Stimulated activated CD4-positive, alpha-beta T cell treated with anti-CD3 and anti-CD28 coated beads, Interleukin-12 subunit alpha, Interleukin-12 subunit beta, amount 100 ng/mL, for 24 hours (primary cell): ENCODE measurements at places on chromosomes 6 and 20.

DNA sequence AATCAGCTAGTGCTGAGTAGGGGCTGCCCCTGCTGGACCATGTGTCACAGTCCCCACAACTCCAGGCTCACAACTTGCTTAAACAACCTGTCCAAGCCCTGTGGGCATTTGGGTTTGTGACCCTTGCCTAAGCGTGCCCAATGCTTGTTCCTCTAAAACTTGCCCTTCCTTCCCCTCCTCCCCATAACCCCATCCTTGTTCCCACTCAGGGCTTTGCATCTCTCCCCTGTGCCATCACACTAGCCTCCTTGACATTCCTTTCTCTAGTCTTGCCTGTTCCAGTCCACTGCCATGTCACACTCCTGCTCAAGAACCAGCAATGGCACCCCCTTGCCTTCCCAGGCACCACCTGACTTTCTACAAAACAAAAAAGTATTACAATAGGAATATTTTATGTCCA, 2.3 kb upstream of the DLGAP4 start:
- DNase-seq, result no peak

DNA sequence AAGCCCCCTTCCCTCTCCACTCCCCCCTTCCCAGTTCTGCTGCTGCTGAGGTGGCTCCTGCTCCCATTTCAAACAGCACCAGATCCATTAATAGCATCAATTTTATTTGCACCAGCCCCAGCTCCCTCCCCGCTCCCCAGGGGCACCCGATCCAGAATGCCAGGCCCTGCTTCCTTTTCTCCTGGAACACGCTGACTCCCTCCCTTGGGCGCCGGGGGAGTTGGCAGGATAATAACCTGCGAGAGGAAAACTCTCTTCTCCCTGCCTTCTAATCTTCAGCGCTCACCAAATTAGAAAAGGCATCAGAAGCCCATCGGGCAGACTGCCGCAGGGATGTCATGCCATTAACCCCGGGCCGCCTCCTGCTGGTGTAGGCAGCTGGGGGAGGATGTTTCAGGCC, 77.8 kb downstream of the NCR2 start:
- no peak for DNase-seq

GRCh38 chr6:114064862-114065261, 93.9 kb upstream of the HDAC2 start:
- no peak for DNase-seq

DNA sequence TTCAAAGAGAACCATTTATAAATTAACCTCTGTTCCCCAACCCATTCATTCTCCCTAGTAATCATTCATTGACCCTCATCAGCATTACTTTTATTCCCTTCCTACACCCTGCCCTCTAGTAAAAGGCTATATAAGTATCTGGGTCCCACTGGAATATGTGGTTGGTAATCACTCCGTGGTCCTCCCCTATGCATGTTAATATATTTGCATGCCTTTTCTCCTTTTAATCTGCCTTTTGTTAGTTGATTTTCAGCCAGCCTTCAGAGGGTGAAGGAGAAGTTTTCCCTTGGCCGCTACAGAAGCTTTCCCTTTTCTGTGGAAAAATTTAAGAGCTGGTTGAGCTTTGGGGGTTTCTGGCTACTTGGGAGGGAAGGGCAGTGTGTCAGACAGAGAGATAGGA, 585.6 kb downstream of the UTRN start:
- DNase-seq, result no peak

DNA sequence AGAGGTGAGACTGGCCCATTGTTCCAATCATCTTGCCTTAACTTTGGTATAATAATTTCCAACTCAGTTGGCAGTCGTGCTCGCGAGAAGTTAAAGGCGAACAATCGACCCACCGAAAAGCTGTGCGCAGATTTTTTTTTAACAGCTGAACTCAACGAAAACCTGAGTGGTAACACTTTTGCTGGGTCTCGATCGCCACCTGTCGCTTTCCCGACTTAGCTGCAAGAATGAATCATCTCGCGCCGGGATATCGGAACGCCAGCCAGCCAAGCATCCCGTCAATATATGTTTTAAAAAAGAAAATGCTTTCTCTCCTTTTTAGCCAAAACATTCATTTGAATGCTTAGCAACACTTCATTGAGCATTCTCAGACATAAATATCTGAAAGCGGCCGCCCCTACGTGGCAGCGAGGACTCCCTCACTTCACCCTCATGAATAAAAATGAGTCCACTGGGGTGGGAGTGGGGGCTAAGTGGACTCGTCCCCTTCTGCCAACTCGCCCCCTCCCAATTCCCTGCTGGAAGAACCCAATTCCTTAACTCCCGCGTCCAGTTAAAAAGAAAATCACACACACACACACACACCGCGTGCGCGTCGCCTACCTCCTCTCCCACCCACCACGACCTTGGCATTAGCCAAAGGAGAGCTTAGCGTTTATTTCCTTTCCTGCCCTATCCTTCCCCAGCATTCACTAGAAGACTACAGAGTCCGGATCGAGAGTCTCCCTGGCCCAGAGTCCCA, 1.5 kb downstream of the COL12A1 start:
- DNase-seq, result no peak

- no peak for DNase-seq
Measured at GRCh38 chr6:90689172-90689571, 102.3 kb upstream of the MAP3K7 start.

DNA sequence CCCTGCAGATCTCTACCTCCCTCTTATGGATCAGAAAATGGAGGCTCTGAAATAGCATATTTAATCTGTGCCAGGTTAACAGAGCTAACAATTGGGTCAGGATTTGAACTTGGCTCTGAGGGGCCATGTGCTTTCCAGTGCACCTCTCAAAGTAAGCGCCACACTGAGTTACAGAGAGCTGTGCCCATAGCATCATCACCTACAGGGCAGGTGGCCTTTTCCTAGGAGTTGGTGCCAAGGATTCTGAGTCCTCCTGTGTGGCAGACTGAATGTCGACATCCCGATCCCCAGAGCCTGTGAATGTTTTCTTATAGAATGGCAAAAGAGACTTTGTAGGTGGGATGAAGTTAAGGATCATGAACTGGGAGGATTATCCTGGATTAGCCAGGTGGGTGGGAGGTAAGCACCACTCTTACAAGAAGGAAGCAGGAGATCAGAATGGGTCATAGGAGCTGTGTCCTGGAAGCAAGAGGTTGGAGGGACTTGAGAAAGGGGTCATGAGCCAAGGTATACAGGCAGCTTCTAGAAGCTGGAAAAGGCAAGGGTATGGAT, 68.0 kb upstream of the TBC1D7 start:
- DNase-seq, result no peak

- no peak for DNase-seq
Measured at GRCh38 chr6:159866286-159867247, 24.2 kb upstream of the MAS1 start.

DNA sequence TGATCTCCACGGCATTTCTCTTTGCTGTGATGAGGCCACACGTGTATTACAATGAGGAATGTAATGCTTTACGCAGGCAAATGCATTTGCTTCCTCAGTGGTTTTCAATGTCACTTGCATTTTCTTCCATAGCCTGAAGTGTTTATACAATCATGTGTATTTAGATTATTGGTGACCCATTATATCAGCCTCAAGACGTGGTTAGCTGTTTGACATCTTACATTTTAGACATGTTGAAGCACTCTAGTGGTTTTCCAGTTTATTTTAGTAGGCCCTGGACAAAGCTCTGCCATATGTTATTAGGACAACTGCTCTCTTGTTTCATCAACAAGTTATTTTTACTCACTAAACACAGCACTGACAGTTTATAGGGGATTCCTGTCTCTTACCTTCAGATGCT, 200.4 kb downstream of the UTRN start:
- DNase-seq, result no peak

- DNase-seq, result no peak
Measured at GRCh38 chr20:37498066-37498665, 22.9 kb upstream of the NNAT start.

- no peak for DNase-seq
Measured at GRCh38 chr6:12012038-12012557, at the start of gene HIVEP1. Gene HIVEP1, plus strand, starts transcription at chr6:12012312. Its CDS starts 3,317 bp downstream, at chr6:12015629.

DNA sequence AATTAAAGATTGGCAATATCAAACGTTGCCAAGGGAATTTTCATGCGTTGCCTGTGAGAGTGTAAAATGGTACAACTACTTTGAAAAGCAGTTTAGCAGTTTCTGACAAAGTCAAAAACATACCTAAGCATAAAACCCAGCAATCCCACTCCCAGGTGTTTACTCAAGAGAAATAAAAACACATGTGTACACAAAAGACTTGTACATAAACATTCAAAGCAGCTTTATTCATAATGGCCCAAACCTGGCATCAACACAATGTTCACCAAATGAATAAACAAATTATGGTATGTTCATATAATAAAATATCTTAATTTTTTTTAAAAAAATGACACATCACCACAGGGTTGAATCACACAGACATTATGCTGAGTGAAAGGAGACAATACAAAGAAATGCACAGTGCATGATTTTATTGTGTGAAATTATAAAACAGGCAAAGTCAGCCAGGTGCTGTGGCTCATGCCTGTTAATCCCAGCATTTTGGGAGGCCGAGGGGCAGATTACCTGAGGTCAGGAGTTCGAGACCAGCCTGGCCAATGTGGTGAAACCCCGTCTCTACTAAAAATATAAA, 240.4 kb upstream of the MARCKS start:
- DNase-seq, result no peak

DNA sequence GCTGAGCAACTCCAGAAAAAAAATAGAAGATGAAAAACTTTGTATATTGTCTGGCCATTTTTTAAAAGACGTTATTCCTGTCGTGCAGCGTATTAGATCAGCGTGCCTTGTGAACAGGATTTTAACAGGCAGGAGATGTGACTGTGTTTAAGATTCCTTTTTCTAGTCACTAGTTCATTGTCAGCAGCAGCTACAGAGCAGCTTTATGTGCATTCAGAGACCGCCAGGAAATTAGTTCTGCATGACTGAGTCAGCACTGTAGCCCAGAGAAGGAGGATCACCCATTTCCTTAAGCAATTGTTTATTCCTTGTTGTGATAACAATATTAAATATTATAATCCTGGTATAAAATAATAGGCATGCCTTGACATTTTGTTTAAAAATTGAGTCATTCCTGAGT, 75.4 kb upstream of the ADGRB3 start:
- no peak for DNase-seq

DNA sequence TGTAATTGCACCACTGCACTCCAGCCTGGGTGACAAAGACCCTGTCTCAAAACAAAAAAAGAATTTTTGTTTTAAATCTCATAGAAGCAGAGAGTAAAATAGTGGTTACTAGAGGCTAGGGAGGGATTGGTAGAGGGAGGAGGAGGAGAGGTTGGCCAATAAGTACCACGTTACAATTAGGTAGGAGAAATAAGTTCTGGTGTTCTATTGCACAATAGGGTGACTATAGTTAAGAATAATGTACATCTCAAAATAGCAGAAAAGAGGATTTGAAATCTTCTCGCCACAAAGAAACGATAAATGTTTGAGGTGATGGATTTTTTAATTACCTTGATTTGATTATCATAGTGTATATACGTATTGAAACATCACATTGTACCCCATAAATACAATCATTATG, 27.1 kb upstream of the TOP1 start:
- DNase-seq, result no peak

GRCh38 chr20:58695084-58695722, 2.6 kb downstream of the NPEPL1 start:
- no peak for DNase-seq

- DNase-seq, result no peak
Measured at GRCh38 chr6:40803897-40804702, 216.9 kb upstream of the LRFN2 start.

DNA sequence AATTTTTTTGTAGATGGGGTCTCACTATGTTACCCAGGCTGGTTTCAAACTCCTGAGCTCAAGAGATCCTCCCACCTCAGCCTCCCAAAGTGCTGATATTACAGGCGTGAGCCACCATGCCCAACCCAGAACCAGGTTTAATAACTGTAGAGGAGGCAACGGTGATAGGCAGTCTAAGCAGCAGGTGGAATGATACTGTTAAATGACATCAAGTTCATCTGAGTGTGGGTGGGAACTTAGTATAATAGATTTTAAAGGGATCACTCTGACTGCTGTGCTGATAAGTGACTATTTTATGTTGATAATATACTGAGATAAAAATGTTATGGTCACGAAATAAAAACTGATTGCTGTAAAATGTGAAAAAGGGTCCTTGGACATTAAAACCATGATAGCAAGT, 31.1 kb downstream of the PCNA start:
- no peak for DNase-seq

- no peak for DNase-seq
Measured at GRCh38 chr6:135147637-135148592, 33.2 kb upstream of the MYB start.

DNA sequence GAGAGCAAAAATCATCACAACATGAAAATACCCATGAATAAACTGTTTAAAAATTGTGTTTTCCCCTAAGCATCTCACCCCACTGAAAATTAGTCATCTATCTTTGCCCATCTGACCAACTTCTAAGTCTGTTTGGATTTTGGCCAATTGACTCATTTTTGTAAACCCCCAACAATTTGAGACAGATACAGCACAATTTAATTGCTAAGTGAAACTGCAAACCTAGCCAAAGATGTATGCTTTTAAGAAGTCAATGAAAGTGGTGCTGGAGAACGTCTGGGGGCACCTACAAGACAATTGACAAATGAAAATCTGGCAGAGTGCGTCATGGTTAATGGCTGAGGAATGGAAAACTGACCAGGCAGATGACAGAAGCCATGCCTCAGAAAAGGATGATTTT, 30.9 kb upstream of the SLC24A3 start:
- DNase-seq, result no peak

GRCh38 chr6:15734118-15734897, 71.5 kb upstream of the DTNBP1 start:
- no peak for DNase-seq

GRCh38 chr6:79702691-79703090, 71.6 kb downstream of the SH3BGRL2 start:
- DNase-seq, result no peak

GRCh38 chr6:35160642-35161041, 19.5 kb upstream of the TCP11 start:
- DNase-seq, result no peak

DNA sequence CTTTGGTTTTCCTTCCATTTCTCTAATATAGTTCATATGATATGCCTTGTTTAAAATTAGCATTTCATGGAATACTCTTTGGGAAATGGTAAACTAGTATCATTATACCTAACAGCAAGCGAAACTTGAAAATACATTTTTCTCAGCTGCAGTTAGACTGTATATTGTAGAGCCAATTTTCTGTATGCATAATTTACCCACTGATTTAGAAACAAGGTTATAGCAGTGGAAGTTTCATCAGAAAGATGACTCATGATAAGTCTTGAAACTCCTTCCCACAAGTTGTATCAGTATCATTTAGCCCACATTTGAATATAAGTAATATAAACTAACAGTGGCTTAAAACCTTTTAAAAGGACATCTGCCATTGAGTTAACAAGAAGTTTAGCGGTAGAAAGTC, 164.8 kb upstream of the BMP5 start:
- no peak for DNase-seq

GRCh38 chr20:24798930-24799705, 150.0 kb upstream of the CST7 start:
- no peak for DNase-seq

GRCh38 chr20:11882651-11883050, 35.0 kb upstream of the BTBD3 start:
- DNase-seq, result no peak

DNA sequence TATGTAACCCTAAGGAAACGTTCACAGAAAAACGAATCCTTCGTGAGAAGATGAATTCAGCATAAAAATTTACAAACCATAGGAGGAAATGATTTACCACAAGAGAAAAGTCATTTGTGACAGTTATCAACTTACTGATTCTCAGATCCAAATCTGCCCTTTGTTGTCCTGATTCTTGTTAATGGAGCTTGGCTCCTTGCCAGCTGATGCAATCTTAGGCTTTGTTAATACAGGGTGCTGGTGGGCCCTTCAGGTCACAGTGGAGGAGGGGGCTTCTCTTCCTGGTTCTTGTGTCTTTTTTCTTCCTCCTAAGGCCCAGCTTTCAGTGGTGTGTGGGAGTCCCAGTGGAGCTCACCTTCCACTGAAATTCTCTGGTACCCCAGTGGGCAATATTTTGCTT, 108.4 kb upstream of the MAP3K7 start:
- no peak for DNase-seq
